ENCODE measurements at places on chromosomes 11 and 22. TPM values are rescaled to one million over a fixed set of nuclear protein-coding genes. Genes with fewer than 3 reads are reported as not detected.

DNA sequence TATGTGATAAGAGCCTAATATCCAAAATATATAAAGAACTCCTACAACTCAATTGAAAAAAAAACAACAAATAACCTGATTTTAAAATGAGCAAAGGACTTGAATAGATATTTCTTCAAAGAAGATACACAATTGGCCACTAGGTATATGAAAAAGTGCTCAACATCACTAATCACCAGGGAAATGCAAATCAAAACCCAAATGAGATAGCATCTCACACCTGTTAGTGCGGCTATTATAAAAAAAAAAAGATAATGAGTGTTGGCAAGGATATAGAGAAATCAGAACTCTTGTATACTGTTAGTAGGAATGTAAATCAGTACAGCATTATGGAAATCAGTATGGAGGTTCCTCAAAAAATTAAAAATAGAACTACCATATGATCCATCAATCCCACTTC, 5.9 kb upstream of the SIK2 start:
- no peak for DNase-seq

DNA sequence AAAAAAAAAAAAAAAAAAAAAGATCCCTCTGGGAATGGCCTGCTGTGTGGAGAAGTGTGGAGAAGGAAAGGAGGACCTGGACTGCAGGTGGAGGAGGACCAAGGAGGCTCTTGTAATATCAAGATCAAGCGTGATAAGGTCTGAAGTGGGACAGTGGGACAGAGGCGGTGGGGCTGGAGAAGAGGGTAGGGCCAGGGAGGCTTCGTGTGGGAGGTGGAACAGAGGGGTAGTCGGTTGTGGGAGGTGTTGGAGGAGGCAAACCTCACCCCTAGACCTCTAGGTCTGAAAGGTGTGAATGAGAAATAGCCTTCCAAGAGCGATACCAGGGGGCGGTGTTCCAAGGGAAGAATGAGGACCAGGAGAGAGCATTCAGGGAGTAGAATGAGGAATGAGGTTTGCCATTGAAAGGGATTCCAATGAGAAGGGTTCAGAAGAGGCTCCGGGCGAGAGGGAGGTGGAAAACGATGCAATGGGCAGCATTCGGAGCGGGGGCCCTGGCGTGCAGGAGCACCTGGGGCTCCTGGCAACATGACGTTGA, 44.2 kb downstream of the MCHR1 start:
- no peak for DNase-seq

Gene C11orf52
- 3.1 TPM for polyA plus RNA-seq

DNA sequence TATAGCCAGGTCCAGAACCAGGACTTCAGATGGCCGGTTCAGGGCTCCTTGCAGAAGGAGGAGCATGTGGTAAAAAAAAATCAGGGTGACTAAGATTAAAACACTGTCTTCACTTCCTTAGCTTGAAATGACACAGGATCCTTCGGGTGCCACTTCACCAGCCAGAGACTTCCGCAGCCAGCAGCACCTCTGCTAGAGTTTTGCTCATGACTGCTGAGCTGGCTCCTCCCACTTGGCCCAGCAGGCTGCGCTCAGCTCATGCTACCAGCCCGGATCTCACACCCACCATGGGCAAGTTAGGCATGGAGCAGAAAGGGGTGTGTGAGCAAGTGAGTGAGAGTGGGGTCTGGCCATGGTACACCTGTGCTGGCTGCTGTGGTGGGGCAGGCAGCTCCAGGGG, 6.6 kb upstream of the MS4A18 start:
- no peak for DNase-seq

DNA sequence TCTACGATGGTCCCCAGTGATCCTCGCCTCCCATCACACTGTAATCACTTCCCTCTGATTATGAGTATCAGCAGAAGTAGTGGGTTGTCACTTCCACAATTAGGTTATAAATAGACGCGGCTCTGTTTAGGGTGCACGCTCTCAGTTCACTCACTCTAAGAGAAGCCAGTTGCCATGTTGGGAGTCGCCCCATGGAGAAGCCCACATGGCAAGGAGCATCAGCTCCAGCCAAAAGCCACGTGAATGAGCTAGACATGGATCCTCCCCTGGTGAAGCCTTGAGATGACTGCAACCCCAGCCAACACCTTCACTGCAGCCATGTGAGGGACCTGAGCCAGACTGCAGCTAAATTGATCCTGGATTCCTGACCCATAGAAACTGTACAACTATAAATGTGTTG, 26.4 kb upstream of the MYOD1 start:
- no peak for DNase-seq
